Thoracic aorta endothelial cell (primary cell): ENCODE measurements at places on chromosomes 3 and 15. TPM values are rescaled to one million over a fixed set of nuclear protein-coding genes. Genes with fewer than 3 reads are reported as not detected.

The ACKR2 gene
- 0.07 TPM in 1 of 2 replicates, not detected in the other for total RNA-seq

The SLITRK3 gene
- not detected in 2 replicates for total RNA-seq

The GOLGA6A gene
- not detected in 2 replicates for total RNA-seq

The ACP3 gene
- total RNA-seq, result 0.13 TPM in 1 of 2 replicates, not detected in the other

The SLC12A1 gene
- total RNA-seq, result not detected in 2 replicates

The CIDEC gene
- not detected in 2 replicates for total RNA-seq

The SLC2A2 gene
- total RNA-seq, result not detected in 2 replicates

The CLK3 gene
- total RNA-seq, result 41.5 and 67.8 TPM in 2 replicates

The RAF1 gene
- total RNA-seq, result 86.0 and 92.1 TPM in 2 replicates

The HHLA2 gene
- total RNA-seq, result not detected in 2 replicates

The CACNA2D3 gene
- total RNA-seq, result under 0.01 TPM in 1 of 2 replicates, not detected in the other

The CCRL2 gene
- 14.6 and 15.4 TPM in 2 replicates for total RNA-seq

The COLQ gene
- 0.13 and 1.1 TPM in 2 replicates for total RNA-seq

The NAALADL2 gene
- total RNA-seq, result 3.8 and 5.6 TPM in 2 replicates

The CPN2 gene
- total RNA-seq, result not detected in 2 replicates

The MFAP1 gene
- 28.4 and 32.7 TPM in 2 replicates for total RNA-seq

The CAND2 gene
- 1.6 and 4.5 TPM in 2 replicates for total RNA-seq

The WDR82 gene
- 74.7 and 80.6 TPM in 2 replicates for total RNA-seq

The CHRFAM7A gene
- total RNA-seq, result 5.3 and 5.7 TPM in 2 replicates

The FRG2C gene
- total RNA-seq, result not detected in 2 replicates

The OR5H1 gene
- total RNA-seq, result not detected in 2 replicates

The KIF15 gene
- total RNA-seq, result 21.1 and 30.9 TPM in 2 replicates

The GOLGA8J gene
- not detected in 2 replicates for total RNA-seq

The TAGLN3 gene
- total RNA-seq, result 0.40 TPM in 1 of 2 replicates, not detected in the other

The DUOX1 gene
- total RNA-seq, result under 0.01 TPM in 1 of 2 replicates, not detected in the other

The MYZAP gene
- 4.1 and 11.6 TPM in 2 replicates for total RNA-seq

The STAB1 gene
- 213 and 215 TPM in 2 replicates for total RNA-seq

The RAD51 gene
- 10.2 and 12.1 TPM in 2 replicates for total RNA-seq

The KCNMB3 gene
- 1.5 and 1.6 TPM in 2 replicates for total RNA-seq

The LIPC gene
- total RNA-seq, result 0.07 TPM in 1 of 2 replicates, not detected in the other

The HRG gene
- total RNA-seq, result not detected in 2 replicates

The RTP3 gene
- total RNA-seq, result not detected in 2 replicates

The STRC gene
- not detected in 2 replicates for total RNA-seq

The NANOGP8 gene
- total RNA-seq, result 0.14 TPM in 1 of 2 replicates, not detected in the other

The KBTBD13 gene
- total RNA-seq, result not detected in 2 replicates

The CD80 gene
- not detected in 2 replicates for total RNA-seq

The TMEM212 gene
- not detected in 2 replicates for total RNA-seq

The XIRP1 gene
- not detected in 2 replicates for total RNA-seq

The TM4SF18 gene
- 156 and 234 TPM in 2 replicates for total RNA-seq
